DMS79 (cell line): ENCODE measurements at places on chromosomes 7 and 10.

GRCh38 chr10:18312374-18313139, 172.3 kb downstream of the CACNB2 start:
- no peak for DNase-seq

- DNase-seq, result no peak
Observed at GRCh38 chr7:41869997-41870396, 167.1 kb upstream of the INHBA start.

GRCh38 chr10:46285300-46285699, 1.5 kb upstream of the ANTXRL start:
- no peak for DNase-seq

DNA sequence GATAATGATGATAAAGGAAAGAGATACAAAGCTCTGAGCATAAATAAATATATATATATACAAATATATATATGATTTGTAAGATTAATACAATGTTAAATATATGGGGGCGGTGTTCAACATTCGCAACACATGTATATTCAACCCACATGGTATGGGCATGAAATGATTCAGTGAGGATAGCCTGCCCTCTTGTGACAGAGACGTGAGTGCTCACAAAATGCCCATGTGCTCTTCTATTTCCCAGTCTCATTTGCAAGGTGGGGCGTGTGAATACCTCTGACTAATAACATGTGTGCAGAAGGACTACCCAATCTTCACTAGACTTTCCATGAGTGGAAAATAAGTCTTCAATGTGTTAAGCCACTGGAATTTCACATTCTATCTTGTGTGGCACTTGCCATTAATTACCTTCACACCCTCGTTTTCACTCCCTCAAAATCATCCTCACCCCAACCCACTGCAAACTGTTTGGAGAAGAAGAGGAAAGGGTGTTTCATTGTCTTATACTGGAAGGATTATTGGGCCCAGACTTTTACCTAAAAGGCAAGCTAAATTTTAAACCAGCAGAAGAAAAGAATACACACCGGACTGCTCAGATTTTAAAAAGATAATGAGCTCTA, 26.9 kb downstream of the ASAH2 start:
- no peak for DNase-seq

DNA sequence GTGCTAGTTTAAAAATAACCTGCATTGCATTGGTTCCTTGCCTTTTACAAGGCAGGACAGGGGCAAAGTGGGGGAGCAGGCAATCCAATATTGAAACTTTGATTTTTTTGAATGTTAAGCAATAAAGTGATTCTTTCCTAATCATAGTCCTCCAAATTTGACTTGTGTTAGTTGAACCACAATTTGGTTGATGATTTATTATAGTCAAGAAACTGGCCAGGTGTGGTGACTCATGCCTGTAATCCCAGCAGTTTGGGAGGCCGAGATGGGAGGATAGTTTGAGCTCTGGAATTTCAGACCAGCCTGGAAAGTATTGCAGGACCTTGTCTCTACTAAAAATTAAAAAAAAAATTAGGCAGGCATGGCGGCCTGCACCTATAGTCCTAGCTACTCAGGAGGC, 27.9 kb upstream of the ABLIM1 start:
- no peak for DNase-seq

- no peak for DNase-seq
Observed at GRCh38 chr7:100572281-100572948, 1.3 kb downstream of the SAP25 start.

DNA sequence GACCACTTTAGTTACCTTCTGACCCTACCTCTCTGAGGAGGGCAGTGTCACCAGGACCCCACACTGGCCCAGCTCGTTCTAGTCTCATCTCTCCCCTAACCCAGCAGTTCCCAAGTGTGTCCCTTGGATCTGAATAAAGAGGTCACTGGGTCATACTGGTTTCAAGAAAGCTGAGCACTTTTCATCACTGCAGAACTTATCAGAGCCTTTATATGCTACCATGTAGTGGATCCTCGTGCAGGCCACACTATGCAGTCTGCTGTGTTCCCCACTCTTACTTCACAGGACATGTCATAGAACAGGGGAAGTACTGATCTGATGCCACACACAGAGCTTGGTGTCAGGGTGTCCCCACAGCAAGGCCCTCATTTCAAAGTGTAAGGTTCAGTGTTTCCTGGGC, 113.8 kb downstream of the GFRA1 start:
- DNase-seq, result no peak

GRCh38 chr7:66296-66695, 126.1 kb upstream of the FAM20C start:
- no peak for DNase-seq
